ENCODE measurements at places on chromosomes 6 and 20.

- DNase-seq, result no peak
Observed at GRCh38 chr6:144103026-144103563, 7.7 kb upstream of the SF3B5 start.

GRCh38 chr20:3778976-3779375 lies 2.3 kb downstream of the SPEF1 start:
- DNase-seq, result no peak

DNA sequence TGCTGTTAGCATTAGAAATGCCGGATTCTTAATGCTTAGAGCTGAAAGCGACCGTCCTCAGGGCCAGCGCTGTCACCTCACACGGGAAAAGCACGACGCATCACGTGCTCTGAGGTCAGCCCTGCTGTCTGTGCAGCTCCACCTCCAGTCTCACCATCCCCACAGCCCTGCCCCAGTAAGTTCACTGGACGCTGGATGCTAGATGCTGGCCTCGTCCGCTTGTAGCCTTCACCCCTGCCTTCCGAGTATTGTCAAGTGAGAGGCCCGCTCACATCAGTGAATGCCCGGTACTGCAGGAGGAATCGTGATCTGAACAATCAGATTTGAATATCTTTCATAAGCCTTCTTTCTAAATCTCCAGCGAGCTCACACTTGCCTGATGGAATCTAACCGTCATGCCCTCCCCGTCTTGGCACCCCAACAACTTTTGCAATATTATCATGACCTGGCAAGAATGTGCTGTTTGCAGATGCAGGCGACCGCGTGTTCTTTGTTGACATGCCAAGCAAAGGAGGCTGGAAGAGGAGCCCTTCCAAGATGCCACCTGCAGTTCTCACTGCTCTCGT lies 64.9 kb downstream of the DLL1 start:
- DNase-seq, result no peak

DNA sequence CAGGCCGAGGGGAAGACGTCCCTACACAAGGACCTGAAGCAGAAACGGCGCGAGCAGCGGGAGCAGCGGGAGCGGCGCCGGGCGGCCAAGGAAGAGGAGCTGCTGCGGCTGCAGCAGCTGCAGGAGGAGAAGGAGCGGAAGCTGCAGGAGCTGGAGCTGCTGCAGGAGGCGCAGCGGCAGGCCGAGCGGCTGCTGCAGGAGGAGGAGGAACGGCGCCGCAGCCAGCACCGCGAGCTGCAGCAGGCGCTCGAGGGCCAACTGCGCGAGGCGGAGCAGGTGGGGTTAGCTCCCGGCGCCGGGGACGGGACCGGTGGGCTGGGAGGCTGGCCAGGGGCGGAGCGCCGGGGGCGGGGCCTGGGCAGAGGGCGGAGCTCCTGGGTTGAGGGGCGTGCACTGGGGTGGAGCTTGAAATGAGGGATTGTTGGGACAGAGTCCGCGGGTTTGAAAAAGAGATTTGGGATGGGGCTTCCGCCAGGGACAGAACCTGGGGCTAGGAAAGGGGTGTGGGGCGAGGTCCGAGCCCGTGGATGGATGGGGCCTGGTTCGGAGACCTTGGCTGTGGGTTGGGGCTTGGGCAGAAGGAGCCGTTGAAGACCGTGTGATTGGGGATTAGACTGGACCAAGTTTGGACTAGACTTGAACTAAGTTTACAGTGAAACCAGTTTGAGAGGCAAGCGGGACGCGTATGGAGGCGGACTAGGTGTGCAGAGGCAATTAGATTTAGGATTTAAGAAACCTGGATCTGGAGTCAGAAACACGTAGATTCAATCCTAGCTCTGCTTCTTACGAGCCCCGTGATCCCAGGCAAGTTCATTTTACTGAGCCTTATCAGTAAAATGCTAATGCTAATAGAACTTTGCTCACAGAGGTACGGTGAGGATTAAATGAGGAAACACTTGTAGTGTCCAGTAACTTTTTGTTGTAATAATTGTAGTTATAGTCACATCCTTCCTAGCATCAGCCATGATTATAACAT lies 20.9 kb downstream of the DEF6 start:
- no peak for DNase-seq

DNA sequence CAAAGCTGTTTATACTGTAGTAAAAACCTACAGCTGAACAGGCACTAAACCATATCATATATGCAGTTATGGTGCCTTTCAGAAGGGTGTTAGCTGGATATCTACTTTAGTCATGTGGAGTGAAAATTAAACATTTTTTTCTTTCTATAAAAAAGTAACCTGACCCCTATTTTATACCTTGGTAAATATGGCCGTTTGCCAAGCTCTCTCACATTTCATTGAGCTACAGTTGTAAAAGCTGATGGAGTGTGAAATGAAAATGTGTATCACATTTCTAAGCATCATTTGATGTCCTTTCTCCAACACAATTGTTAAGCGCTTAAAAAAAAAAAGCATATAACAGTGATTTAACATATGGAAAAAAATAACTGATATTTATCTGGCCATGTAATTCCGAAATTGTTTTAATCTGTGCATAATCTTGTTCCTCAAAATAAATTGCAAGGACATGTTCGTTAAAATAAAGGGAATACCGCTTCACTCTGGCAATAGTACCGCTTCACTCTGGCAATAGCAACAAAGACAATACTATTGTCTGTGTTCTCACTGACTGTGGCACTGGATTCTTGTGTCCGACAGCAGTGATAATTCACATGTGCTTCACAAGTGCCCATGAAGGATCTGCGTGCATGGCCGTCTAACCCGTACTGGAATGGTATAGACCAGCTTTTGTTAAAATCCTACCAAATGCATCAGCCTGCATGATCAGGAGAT lies 391.8 kb upstream of the SOX4 start:
- DNase-seq, result no peak

GRCh38 chr20:39070484-39071231 lies 108.5 kb downstream of the DHX35 start:
- DNase-seq, result no peak

DNA sequence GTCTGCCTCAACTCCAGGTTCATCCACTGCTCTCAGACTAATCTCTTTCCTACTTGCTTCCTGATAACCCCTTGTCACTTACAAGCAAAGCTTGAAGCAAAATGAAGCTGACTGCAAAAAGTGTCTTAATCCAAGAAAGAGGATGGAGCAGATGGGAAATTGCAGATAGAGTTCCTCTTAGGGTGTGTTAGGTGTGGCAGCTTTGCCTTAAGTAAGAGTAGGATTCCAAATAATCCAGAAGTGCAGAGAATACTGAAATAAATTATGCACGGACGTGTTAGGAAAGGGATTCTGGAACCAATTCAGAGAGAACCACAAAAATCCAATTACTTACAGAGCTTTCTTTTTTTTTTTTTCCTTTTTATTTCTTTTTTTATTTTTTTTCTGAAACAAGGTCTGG lies 6.1 kb upstream of the RPL7L1 start:
- no peak for DNase-seq

DNA sequence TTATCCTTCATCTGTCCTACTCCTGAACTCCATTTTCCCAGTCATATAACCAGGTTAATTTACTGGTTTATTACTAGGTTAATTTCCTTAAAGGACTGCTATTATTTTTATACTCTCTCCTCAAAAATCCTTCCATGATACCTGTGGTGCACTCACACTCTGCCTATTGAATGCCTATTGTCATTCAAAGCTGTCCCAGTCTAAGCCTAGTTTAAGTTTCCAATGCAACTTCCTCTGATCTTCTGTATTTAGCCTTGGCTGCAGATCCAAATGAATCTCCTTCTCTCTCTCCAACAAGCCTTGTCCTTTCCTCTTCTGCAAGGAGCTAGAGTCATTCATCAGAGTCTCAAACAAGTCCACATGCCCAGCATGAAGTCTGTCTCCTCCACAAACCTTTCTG lies 41.3 kb upstream of the ADGRF5 start:
- no peak for DNase-seq

DNA sequence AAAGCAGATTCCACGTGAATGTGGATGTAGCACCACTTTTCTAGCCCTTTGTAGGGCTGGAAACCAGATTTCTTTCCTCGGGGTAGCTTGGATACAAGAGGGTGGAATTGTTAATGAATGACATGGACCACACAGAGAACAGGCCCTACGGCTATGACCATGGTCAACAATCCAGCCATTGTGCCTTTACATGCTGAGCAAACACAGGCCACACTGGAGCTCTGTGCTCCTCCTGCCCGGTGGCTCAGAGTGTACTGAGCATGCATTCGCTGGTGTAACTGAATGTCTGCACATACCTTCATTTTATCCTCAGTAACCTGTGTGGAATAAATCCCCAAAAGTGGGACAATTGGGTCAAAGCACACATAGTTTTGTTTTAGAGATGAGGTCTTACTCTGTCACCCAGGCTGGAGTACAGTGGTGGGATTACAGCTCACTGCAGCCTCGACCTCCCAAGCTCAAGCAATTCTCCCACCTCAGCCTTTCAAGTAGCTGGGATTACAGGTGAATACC lies 32.8 kb downstream of the LRP11 start:
- DNase-seq, result no peak

GRCh38 chr20:64077876-64078551 lies 1.3 kb downstream of the RGS19 start:
- DNase-seq, result no peak

GRCh38 chr6:15252195-15252594 lies 6.3 kb downstream of the JARID2 start:
- DNase-seq, result no peak

DNA sequence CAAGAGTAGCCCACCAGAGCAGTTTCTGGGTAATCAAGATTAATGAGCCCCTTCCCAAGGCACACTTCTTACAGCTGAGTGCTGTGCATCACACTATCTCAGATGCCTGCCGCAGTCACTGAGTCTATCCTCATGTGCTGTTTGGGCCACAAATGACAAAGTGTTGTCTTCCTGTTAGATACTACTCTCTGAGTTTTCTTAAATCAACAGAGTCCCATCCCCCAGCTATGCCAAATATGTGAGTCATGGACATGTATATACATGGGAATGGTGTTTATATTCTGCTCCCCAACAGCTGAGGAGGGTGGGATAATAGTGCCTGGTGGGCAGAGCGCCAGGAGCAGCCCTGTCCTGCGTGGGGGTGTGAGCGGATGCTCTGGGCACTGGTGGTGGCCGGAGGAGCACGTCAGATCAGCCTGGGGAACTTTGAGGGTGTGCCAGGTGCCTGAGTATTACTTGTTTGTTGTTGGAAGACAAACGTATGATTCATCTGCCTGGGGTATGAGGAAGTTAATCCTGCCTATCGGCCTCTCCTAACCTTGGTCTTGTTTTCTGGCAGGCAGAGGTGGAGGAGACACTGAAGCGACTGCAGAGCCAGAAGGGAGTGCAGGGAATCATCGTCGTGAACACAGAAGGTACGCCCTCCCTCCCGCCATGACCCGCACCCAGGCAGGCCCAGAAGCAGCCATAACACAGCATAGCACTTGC lies 9.6 kb downstream of the DYNLRB1 start:
- DNase-seq, result no peak

DNA sequence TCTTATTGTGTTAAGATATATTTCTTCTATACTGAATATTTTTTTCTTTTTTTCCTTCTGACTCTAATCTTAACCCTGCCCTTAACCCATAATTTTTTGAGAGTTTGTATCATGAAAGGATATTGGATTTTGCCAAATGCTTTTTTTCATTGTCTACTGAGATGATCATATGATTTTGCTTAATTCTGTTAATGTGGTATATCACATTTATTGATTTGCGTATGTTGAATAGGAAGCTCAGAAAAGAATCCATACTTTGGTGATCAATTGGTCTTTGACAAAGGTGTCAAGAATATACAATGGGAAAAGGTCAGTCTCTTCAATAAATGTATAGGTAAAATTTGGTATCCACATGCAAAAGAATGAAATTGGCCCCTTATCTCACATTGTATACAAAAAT lies 588.8 kb upstream of the ADGRB3 start:
- DNase-seq, result no peak

GRCh38 chr6:115203381-115203780 lies 857.3 kb downstream of the FRK start:
- DNase-seq, result no peak

- no peak for DNase-seq
Observed at GRCh38 chr6:166697113-166697512, 70.1 kb upstream of the RPS6KA2 start.

DNA sequence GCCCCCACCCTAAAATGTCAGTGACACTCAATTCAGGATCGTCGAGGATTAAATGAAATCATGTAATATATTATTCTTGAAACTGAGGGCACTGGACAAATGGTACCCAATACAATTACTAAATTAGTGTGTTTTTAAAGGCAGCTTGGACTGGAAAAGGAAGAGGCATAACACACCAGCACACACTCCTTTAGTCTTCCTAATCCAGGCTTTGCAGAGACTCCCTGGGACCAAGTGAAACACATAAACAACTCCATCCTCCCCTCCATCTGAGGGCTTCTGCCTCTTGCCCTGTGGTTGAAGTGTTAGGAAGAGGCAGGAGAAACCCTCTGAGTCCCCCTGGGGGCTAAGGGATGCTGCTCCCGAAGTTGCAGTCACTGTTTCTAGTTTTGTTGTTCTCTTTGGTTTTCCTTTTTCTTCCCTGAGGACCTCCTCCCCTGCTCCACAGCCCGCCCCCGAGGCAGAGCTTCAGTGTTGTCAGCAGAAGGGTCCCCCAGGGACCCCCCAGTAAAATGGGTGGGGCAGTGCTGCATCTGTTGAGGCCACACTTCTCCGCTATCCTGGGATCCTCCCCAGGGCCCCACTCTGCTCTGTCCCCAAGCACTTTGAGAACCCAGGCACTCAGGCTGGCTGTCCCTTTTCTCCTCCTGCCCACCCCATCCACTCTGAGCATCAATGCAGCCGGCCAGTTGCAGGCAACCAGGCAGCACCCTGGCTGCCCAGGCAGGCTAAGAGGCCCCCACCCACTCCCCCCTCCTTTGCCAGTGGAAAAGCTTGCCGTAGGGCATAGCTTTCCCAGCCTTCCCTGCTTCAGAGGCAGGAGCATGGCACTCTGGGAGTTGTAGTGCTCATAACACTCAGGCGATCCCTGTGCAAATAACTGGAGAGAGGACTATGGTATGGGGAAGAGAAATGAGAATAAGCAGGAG lies 5.9 kb downstream of the TMEM63B start:
- no peak for DNase-seq

DNA sequence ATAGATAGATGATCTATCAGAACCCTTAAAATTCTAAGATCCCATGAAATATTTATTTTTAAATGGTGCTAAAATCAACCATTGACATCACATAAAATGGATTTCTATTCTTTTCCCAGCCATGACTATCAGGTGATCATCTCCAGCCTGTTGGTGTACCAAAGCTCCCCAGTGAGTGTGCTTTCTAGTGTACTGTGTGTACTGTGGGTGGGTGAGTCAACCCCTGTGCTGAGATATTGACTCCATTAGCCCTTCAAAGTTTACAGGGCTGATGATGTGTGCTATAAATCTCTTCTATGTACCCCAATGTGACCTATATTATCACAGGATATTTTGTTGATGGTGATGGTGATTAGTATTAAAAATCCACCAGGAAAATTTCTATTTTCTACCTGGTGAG lies 344.6 kb downstream of the MMUT start:
- DNase-seq, result no peak

DNA sequence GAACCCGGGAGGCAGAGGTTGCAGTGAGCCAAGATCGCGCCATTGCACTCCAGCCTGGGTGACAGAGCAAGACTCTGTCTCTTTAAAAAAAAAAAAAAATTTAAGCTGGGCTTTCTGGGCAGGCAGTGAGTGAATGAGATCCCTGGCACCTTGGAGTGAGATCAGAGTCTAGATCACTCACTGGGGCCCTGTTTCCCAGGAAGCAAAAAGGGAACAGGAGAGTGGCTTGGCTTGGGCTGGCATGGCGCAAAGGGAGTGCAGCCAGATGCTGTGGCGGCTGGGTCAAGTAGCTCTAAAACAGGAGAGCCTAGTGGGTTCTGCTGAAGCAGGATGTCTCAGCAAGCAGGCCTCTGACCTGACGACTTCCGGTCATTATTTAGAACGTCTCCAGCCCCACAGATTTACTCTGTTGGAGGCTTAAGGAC lies 10.4 kb downstream of the PLCG1 start:
- no peak for DNase-seq

GRCh38 chr6:167214206-167214605 lies 56.4 kb upstream of the GPR31 start:
- no peak for DNase-seq
